Suppressor macrophage (primary cell): ENCODE measurements at places on chromosomes 3 and 15.

DNA sequence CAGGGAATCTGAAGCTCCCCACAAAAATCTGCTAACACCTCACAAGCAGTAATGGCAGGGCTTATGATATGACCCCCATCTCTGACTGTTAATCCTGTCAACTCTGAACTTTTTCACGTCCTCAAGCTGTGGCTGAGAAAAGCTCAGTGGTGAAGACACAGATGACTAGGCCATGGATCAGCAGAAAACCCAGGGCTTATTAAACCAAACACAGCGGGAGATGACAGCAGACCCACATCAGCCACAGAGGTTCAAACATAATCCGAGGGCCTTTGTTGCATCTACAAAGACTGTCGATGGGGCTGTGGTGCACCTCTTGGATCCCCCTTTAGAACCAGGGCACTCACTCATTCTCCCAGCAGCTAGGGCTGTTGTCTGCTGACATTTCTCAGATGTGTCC lies 50.4 kb downstream of the GLB1 start:
- no peak for DNase-seq

- DNase-seq: no peak
Observed at GRCh38 chr3:28971156-28971555, 309.7 kb upstream of the RBMS3 start.

DNA sequence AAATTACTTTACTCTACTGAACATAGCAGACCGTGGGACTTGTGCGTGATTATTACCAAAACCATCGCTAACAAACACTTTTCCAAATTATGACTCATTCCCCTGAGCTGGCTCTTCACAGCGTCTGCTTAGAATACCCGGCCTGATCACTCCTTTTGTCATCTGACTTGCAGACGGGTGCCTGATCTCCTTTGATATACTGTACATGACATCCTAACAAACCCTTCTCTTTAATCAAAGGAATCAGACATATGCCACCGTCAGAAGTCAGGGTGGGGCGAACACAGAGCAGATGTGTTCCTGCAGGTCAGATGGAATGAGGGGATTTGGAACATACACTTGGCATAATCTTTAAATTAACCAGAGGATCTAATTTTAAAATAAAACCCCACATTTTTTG lies 48.5 kb upstream of the SH3GL3 start:
- no peak for DNase-seq

GRCh38 chr15:88621789-88622604 lies 857 bp downstream of the AEN start:
- DNase-seq: peak; percentile 48

GRCh38 chr15:64009798-64010261 lies 36.5 kb downstream of the DAPK2 start:
- DNase-seq: no peak

- DNase-seq: no peak
Observed at GRCh38 chr3:133301194-133301593, 98.7 kb upstream of the BFSP2 start.

GRCh38 chr3:196629228-196629627 lies 10.3 kb upstream of the NRROS start:
- no peak for DNase-seq

DNA sequence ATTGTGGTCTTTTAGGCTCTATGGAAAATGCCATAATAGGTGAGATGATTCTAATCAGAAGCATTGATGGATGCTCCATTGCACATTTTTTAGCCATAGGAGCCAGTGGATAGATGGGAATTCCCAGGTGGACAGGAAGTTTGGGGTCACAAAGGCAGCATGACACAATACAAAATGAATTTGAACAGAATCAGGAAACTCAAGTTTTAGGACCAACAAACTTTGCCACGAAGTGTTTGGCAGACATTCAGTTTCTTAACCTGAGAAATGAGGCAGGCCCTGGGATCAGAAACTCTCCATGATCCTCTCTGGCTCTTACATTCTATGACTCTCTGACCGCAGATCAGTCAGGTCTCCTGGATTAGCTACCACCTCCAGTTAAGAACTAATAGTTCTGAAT lies 275.4 kb downstream of the TIGIT start:
- no peak for DNase-seq
